Omental fat pad (tissue), 4 donors: ENCODE measurements at places on chromosomes 3 and 15. TPM values are rescaled to one million over a fixed set of nuclear protein-coding genes. Genes with fewer than 3 reads are reported as not detected.

The DTX3L gene
- total RNA-seq: 24.0 TPM

The EBLN2 gene
- 9.0 TPM for total RNA-seq

The CFAP91 gene
- 2.3 TPM for total RNA-seq

The KNG1 gene
- total RNA-seq: 0.09 TPM

The DZIP1L gene
- 14.6 TPM for total RNA-seq

The ZFYVE19 gene
- total RNA-seq: 29.5 TPM

The PLCB2 gene
- total RNA-seq: 35.1 TPM

The COMMD4 gene
- total RNA-seq: 53.4 TPM

The SLC6A20 gene
- total RNA-seq: 0.72 TPM

The ERICH6 gene
- total RNA-seq: not detected

The LIPC gene
- total RNA-seq: not detected

The ISL2 gene
- 0.24 TPM for total RNA-seq

The SCAANT1 gene
- total RNA-seq: not detected

The FBXL22 gene
- 0.60 TPM for total RNA-seq
